ENCODE measurements at places on chromosomes 16 and 17. TPM values are rescaled to one million over a fixed set of nuclear protein-coding genes. Genes with fewer than 3 reads are reported as not detected.

TPSD1 gene
- not detected for total RNA-seq

HEXIM1 gene
- 19.8 TPM for total RNA-seq

SLC5A11 gene
- total RNA-seq: not detected

ATXN1L gene
- 22.9 TPM for total RNA-seq

REXO5 gene
- total RNA-seq: 3.0 TPM

GRIN2C gene
- 0.70 TPM for total RNA-seq

ERN2 gene
- not detected for total RNA-seq

TMEM88 gene
- 14.7 TPM for total RNA-seq

SDF2 gene
- total RNA-seq: 26.6 TPM

HCRT gene
- not detected for total RNA-seq

PRSS33 gene
- total RNA-seq: not detected

EVPL gene
- total RNA-seq: 0.05 TPM

RPGRIP1L gene
- 2.8 TPM for total RNA-seq

DUSP3 gene
- total RNA-seq: 224 TPM

SDR42E1 gene
- 0.22 TPM for total RNA-seq

TMEM100 gene
- 5.2 TPM for total RNA-seq

KRTAP2-2 gene
- not detected for total RNA-seq

VASN gene
- total RNA-seq: 6.3 TPM

ACAP1 gene
- 16.4 TPM for total RNA-seq

FLYWCH1 gene
- 43.5 TPM for total RNA-seq

SRCIN1 gene
- total RNA-seq: 6.2 TPM

PIPOX gene
- 0.57 TPM for total RNA-seq

ASGR1 gene
- total RNA-seq: 0.54 TPM
